Brain (organoid and tissue), 16 donors: ENCODE measurements at places on chromosomes 3 and 15.
A peak's percentile ranks its signal among the peaks of the same experiment; 100 is the strongest.

DNA sequence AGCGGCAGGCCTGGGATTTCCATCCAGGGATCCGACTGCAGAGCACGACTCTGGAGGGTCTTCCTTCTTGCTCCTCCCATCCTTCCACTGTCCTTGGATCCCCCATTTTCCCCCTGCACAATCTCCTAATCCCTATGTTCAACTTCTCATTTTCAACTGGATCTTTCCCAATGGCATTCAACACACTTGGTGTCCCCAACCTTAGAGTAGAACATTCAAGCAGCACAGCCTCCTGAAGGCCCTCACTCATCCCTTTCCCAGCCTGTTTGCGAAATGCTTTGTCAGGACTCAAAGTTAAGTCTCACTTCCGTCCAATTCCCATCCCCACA is 32.3 kb downstream of the RPN1 start:
- DNase-seq = no peak

DNA sequence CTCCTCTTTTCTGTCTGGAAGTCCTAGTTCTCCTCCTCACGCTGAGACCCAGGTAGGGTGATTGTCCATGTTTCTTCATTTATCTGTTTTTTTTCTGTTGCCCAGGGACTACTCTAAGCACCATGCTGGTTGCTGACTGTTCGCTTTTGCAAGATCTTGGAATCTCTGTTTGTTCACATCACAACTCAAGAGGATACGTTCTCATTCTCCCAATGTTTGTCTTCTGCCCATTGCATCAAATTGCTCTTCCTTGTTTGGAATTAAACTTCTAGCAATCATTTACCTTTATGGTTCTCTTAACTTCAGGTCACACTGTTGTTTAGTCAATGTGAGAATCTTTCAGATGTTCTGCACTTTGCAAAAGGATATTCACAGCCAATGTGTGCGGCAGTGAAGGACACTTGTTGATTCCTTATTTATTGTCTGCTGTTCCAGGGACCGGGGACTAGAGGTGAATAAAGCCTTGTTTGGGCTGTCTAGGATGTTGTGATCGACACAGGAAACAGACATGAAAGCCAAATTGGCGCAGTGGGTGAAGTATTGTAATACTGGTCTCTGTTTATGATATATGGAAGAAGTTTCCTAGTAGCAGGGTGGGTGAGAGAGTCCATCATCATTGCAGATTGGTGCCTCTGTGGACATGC is 24.5 kb downstream of the LPP start:
- DNase-seq = no peak

DNA sequence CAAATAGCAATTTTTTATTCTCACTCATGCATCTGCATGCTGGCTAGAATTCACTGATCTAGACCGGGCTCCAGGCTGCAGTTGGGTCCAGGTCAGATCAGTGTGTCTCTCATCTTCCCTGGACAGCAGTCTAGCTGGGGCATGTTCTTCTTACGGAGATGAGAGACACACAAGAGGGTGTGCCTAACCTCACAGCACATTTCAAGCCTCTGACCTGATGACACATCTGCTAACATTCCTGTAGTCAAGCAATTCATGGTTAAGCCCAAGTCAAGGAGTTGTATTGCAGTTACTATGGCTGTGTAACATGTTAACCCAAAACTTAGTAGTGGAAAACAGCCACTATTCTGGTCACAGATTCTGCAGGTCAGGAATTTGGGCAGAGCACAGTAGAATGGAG is 13.1 kb downstream of the BSN start:
- no peak for DNase-seq

- no peak for DNase-seq
Measured at GRCh38 chr15:48006031-48006511, 114.7 kb upstream of the SLC24A5 start.

GRCh38 chr15:41394924-41395323 is 7.4 kb downstream of the NDUFAF1 start:
- no peak for DNase-seq

- no peak for DNase-seq
Measured at GRCh38 chr3:11532931-11533391, 110.8 kb downstream of the VGLL4 start.

GRCh38 chr3:170614214-170614966 is 28.5 kb upstream of the SLC7A14 start:
- DNase-seq = no peak

DNA sequence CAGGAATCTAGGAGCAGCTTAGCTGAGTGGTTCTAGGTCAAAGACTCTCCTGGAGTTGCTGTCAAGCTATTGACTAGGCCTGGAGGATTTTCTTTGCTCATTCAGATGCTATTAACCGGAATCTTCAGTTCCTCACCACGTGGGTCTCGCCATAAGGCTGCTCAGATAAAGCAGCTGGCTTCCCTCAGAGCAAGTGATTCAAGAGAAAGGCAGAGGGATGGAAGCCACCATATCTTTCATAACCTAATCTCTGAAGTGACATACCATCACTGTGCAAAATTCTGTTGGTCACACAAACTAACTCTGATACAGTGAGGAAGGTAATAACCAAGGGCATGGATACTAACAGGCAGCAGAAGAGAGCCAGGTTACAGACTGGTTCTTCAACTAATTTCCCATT is 72.7 kb upstream of the FLNB start:
- no peak for DNase-seq

GRCh38 chr3:127374086-127375010 is 86.5 kb upstream of the PRR20G start:
- no peak for DNase-seq

DNA sequence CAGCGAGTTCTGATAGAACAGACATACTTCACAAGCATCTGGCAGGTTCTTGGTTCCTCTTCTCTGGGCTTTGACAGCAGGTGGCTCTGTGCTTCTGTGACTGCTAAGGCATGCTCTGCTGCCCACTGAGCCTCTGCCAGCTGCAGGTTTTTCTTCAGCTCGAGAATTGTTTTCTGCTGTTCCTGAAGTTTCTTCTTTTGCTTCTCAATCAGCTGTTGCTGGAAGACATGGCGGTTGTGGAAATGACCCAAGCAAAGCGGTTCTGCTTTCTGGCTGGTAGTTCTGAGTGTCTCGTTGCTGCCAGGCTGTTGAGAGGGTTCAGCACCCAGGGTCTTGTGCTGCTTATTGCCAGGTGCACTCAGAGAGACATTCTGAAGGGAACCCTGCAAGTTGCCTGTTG is 50.8 kb downstream of the CCDC191 start:
- DNase-seq = no peak

- DNase-seq = no peak
Measured at GRCh38 chr15:92018535-92019239, 165.2 kb downstream of the SLCO3A1 start.

DNA sequence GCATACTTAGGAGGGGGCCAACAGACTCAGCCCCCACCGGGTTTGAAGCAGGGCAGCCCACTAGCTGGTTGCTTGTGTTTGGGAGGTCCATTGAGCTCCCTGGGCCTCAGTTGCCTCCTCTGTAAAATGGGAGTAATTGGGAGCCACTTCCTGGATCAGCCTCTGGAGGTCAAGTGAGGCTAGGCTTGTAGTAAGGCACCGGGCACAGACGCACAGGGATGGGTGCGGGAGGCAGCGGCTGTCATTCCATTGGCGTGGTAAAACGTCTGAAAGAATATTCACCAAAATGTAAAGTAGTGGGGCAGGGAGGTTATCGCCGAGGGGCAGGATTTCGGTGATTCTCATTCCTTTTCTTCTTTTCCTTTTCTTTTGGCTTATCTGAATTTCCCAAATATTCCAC is 64.6 kb downstream of the TLE3 start:
- no peak for DNase-seq

DNA sequence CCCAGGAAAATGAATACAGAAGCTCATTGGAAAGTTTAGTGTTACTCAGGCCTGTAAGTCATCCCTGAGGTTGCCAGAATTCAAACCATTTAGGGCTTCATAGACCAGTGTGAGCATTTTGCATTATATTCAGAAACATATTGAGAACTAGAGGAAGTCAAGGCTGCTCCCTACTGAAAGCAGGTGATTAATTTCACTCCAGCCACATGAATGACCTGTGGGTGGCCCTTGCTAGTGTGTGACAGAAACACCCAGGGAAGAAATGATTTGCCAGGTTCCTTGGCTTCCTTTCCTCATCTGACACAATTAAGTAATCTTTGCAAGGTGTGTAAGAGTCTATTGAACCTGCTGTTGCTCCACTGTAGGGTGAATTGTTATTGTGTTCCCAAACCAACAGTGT is 61.8 kb downstream of the GAP43 start:
- no peak for DNase-seq

- DNase-seq = peak; percentile 69
Measured at GRCh38 chr3:117074826-117075225, 365.2 kb downstream of the TUSC7 start.

GRCh38 chr3:195809796-195810454 is 1.8 kb downstream of the MUC4 start:
- DNase-seq = no peak

DNA sequence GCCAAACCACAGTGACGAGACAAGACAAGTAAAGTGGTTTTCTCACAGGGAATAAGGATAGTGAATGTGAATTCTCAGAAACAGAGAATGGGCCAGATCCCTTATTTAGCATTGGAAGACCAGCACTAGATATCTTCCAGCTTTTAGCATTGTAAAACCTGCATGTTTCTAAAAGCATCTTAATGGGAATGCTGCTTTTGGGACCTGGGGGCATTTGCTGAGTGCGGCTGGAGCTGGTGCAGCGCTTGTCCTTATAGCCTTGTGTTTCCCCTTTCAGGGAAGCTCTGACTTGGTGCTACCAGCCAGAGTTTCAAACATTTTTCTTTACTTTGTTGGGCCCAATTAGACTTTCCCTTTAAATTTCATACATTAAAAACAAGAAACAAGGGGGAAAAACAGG is 52.9 kb downstream of the CLSTN2 start:
- DNase-seq = no peak

DNA sequence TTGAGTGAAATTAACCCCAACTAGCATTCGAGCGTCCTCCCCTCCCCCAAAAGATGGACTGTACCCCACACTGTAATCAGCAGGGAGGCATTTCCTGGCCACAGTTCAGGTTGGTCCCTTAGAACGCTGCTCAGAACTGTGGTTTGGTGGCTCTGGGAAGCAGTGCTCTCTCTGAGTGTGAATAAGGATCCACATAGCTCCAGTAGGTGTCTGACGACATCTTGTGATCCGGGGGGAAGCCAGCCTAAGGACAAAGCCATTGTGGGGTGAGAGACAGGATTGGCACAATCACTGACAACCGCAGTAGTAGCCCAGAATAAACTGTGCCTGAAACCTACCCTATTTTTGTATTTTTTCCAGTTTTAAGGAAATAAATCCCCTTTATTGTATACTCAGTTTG is 125.3 kb downstream of the IGF1R start:
- DNase-seq = peak; percentile 45

DNA sequence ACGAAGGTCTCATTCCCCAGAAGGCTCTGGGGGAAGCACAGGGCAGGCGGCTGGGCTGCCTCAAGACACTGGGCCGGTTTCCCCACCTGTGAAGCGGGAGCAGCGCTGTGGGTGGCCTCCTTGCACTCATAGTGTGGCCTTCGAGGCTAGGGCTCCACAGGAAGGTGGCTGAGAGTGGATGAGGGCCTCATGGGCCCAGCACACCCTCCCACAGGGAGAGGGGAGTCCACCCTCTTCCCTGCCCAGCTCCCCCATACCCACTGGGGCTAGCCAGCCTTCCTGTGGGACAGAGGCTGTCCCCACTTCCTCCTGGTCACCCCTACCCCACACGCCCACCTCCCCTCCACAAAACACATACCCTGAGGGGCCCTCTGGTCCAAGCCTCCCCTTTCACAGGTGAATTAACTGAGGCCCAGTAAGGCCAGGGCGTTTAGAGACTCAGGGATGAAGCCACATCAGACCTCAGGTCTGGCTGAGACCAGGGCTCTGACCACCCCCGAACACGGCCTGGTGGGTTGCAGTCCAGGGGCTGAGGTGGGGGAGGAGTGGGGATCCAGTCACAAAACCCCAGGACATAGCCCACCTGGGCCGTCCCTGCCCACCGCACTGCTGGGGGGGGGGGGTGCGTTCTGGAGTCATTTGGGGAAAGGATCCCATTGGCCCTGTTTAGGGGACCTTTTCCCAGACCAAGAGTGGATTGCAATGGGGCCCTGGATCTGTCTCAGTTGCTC is 1.1 kb downstream of the ANPEP start:
- DNase-seq = no peak

DNA sequence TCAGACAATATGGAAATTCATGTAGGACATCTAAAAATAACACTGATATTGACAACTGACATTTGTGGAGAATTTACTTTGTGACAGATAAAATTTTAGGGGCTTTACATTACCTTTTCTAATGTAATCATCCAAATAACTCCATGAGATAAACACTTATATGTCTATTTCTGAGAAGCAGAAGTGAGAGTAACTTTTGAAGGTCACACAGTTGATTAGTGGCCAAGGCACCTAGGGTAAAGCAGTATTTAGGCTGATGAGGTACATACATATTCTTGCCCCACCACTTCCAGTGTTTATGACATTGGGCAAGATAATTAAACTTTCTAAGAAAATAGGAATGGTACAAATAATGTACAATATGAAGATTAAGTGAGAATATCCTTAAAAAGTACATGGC is 248.4 kb downstream of the CPNE4 start:
- DNase-seq = no peak

GRCh38 chr15:66290518-66290917 is 2.9 kb upstream of the DIS3L start:
- no peak for DNase-seq

DNA sequence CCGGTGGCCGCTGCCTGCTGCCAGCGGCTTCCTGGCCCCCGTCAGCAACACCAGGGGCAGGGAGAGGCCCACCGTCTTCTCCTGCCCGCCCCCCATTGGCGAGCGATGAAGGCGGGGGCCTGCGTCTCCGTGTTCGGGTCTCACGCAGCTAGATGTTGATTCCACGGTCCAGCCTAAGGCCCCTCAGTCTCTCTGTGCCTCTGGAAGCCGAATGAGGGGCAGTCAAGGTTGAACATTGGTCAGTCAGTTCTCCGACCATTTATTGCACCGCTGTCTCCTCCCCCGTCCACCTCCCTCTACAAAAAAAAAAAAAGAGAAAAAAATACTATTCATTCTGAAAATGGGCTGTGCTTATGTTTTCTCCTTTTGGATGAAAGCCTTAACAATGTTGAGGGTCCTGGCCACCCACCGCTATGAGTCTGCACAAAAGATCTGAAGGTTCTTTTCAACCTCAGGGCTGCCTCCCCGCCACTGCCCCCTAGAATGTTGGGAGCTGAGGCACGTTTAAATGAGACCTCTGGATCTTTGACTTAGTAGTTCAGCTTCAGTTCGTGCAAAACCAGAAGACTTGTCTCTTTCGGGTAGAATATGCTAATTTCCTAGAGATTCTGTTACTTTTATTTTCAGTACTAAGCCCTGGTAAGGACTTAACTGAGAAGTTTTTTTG is 736 bp downstream of the IREB2 start:
- peak; percentile 23 for DNase-seq

GRCh38 chr15:73941871-73942635 is 15.8 kb downstream of the LOXL1 start:
- no peak for DNase-seq

DNA sequence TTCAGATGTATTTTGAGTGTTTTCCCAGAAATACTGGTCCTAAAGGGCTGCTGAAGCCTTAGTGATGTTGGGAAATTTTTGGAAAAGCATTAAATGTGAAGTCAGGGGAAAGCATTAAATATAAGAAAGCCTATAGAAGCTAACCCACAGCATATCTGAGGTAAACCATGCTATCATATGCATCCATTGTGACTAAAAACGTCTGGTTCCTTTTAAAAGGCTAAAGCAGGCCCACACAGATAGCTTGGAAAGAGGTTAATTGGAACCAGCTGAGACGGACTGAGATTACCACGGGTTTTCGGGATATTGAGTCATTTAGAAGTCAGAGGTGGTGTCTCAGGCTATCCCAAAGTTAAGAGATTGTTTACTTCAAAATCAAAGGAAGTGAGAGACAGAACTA is 78.2 kb downstream of the CYP19A1 start:
- no peak for DNase-seq

GRCh38 chr3:124837730-124838186 is 49.4 kb downstream of the ITGB5 start:
- DNase-seq = no peak
